RWPE2 (cell line): ENCODE measurements at places on chromosomes 16 and 17.

DNA sequence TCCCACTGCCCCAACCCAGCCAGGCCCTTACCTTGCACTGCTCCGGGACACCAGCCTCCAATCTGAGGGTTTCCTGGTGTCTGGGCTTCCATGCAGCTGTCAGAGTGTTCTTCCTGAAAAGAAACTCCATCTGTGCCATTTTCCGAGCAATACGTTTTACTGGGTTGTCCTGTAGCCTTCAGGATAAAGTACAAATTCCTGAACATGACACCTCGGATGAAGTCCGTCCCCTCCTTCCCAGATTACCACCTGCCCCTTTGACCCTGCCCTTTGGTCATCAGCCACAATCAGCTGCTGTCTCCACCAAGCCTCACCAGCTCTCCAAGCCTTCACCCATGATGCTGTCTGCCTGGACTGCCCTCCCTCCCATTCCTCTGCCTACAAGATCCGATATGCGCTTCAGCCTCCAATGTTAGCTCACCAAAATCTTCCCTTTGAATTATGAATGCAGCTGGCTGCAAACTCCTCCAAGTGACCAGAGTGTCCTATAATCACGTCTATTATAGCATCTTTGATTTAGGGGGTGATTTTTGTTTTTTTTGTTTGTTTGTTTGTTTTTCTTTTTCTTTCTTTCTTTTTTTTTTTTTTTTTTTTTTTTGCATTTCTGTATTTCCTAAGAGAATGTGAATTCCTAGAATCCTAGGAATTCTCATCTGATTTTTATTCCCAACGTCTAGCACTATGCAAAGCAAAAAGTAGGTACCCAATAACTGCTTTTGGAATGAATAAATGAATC is 60.6 kb upstream of the KIFC3 start:
- DNase-seq = no peak

GRCh38 chr16:74448990-74449389 is 27.7 kb upstream of the CLEC18B start:
- peak; percentile 77 for DNase-seq

DNA sequence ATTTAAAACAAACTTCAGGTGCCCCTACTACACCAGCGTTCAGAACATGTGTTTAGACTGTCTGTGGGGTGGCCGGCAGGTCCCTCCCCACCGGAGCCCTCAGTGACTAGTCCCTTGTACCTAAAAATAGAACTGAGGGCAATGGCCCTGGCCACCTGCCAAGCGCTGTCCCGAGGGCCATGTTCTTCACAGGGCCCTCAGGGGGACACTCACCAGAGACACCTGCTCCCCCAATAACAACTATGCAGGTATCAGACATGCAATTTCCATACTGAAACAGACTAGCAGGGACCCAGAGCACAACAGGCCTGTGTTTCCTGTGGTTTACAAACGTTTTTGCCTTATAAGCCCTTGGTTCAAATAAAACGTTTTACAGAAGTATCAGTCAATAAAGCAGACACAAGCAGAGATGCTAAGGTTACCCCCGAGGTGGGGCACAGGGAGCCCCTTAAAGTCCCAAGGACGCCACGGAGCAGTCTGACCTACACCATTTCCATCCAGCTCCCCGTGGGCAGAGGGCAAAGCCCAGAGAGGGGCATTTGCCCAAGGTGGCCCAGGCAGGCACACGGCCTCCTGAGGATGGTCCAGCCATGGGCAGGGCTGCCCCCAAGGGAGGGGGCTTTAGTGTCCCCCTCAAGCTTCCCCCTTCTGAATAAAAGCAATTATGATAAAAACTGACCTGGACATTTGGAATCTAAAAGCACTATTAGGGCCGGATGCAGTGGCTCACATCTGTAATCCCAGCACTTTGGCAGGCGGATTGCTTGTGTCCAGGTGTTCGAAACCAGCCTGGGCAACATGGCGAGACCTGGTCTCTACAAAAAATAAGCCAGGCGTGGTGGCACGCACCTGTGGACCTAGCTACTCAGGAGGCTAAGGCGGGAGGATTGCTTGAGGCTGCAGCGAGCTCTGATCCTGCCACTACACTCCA is 896 bp upstream of the MYLK3 start:
- no peak for DNase-seq

- no peak for DNase-seq
These were observed 23.8 kb downstream of the CLTC start for GRCh38 chr17:59643159-59644140.

DNA sequence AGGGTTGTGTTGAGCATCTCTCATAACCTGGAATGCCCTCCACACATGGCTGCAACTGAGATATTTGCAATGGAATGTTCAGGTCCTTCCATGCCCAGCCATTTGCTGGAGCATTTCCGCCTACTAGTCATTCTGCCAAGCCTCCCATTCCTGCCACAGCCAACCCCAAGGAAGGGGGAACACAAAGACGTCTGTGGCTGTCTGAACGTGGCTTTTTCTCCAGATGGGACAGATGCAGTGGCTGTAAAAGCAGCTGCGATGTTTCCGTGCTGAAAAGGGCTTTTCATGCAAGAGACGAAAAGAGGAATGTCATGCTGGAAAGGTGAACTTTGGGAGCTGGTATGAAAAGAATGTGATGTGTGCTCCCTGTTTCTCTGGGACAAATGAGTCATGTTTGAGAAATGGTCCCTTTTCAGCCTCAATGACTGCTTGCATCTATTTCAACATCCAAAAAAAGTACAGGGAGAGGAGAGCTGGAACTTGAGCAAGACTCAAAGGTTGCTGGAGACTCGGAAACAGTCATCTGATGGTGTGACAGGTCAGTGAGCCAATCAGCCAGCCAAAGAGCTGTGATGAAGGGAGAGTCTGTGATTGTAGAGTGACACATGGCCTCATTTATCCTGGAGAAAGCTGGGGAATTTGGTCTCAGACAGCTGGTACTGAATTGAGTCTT is 208.9 kb downstream of the SHISA9 start:
- peak; percentile 65 for DNase-seq

GRCh38 chr16:54373534-54374520 is 87.2 kb upstream of the IRX3 start:
- no peak for DNase-seq

GRCh38 chr17:6787081-6787693 is 11.2 kb downstream of the FBXO39 start:
- no peak for DNase-seq

DNA sequence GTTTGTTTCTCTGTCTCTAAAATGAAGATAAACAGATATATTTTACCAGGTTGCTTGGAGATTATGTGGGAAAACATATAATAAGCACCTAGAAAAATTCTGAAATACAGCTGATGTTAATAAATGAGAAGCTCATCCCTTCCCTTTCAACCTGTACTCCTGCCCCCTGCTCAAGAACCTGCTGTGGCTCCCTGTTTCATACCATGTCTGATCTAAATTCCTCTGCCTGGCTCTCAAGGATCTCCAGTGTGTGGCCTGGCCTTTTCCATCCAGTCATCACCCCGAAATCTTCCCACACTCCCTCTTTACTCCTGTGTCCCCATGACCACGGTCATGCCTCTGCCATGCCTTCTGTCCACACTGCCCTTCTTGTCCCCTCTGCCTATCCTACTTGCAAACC is 19.4 kb upstream of the DLX4 start:
- no peak for DNase-seq

GRCh38 chr16:47727131-47727530 is 266.0 kb downstream of the PHKB start:
- no peak for DNase-seq

GRCh38 chr17:44353672-44354331 is 8.7 kb downstream of the GRN start:
- no peak for DNase-seq

DNA sequence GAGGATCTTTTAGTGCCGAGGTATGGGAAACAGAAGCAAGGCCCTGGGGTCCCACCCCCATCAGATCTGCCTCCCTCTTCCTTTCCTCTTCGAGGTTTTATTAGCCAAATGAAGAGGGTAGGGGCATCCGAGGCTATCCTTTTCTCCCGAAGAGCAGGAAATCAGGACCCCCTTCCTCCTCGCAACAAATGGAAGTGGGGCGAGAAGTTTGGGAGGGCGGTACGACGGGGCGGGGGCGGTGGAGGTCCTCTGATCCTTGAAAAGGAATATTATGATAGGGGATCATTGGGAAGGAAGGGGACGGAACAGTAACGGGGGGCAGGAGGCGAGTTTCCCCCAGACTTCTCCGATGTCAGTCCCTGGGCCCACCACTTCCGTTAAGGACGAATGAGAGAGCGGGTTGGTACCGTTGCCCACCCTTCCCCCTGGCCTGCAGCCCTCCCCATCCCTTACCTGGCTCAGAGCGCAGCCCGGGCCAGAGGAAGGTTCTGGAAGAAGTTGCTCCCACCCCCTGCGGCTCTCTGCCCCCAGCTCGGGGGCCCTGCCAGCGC is 309 bp downstream of the FOXJ1 start:
- peak; percentile 36 for DNase-seq

DNA sequence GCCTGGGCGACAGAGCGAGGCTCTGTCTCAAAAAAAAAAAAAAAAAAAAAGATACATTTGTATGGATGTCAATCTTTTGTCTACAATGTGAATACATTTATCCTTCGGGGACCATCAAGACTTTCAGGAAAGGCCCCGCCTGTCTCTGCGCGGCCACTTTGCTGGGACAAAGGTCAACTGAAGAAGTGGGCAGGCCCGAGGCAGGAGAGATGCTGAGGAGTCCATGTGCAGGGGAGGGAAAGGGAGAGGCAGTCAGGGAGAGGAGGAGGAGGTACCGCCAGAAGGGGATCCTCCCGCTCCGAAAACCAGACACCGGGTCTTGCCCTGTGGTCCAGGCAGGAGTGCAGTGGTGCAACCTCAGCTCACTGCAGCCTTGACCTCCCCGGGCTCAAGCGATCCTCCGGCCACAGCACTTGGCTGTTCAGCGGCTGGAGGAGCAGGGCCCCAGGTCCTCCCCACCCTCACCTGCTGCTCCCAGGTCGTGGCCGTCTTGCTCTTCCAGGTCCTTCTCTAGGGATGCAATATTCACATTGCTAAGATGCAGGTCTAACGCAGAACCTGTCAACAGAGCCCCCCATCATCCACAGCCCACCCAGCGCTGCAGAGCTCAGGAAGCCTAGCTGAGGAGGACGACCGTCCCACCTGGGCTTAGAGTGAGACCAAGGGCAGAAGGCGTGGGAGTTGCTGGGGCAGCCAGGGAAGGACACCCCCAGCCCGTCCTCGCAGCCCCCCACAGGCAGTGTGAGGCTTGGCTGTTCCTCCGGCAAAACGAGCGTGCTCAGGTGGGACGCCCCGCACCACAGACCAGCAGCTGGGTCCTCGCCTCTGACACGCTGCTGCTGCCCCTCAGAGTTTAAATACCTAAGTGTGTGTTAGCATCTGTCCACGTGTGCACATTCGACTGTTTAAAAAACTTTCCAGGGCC is 19.6 kb downstream of the GNPTG start:
- peak; percentile 61 for DNase-seq

GRCh38 chr16:88475037-88475436 is 22.0 kb downstream of the ZFPM1 start:
- DNase-seq = no peak

DNA sequence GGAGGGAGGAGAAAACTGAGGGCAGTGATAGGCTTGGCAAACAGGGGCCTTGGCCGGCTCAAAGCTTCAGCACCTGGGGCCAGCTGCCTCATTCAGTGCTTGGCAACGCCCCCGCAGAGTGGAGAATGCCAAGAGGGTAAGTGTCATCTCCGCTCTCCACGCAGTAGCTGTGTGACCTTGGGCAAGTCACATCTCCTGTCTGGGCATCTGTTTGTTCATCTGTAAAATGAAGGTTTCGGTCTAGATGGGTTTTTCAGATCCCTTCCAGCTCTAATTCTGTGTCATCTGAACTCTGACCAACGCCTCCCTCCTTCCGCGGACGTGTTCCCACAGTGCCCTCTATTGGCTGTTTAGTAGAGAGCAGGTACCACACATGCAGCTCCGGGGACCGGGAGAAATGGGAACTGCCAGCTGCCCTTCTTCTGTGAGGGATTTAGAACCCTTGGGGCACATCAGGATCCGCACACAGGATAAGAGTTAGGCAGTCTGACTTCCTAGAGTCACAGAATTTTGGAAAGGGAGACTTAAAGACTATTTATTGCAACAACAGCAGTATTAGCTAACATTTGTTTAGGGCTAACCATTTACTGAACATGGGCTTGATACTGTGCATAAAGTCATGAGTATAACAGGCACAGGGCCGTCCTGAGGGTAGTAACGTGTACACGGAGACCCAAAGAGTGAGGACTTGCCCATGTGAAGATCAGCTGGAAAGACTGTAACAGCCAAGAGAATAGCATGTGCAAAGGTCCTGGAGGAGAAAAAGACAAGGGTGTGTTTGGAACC is 26.8 kb downstream of the GP2 start:
- DNase-seq = no peak

GRCh38 chr17:41595585-41595984 is 8.9 kb upstream of the KRT14 start:
- DNase-seq = no peak

DNA sequence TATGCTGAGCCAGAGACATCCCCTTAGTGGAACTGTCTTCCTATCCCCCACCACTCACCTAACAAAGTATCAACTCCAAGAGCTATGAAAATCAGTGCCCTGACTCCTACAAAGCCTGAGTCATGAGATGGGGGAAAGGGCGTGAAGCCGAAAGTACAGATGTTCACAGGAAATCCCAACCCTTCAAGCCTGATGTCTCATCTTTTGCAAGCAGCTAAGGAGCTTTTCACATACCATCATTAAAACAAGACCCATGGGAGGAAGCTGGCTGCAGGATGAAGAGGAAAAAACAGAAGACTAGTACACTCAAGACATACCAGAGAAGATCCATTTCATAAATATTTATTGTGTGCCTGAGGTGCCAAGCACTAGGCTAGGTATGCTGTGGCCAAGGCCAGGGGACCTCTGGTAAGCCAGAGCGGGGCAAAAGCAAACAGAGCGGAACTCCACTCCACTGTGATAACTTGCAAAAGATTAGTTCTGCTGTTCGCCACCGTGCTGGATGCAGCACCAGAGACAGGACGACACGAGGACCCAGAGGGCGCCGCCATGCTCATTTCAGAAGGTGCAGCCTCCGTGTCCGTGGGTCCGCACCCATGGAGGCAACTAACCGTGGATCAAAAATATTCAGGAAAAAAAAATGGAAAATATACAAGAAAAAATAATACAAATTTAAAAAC is 4.5 kb upstream of the MNT start:
- DNase-seq = no peak

GRCh38 chr17:41657176-41657754 is 31.4 kb upstream of the EIF1 start:
- no peak for DNase-seq

GRCh38 chr17:82751171-82751570 is 694 bp upstream of the TBCD start:
- DNase-seq = no peak
